ENCODE measurements at places on chromosomes 2 and 18. TPM values are rescaled to one million over a fixed set of nuclear protein-coding genes. Genes with fewer than 3 reads are reported as not detected.

GRCh38 chr18:58583569-58583968 lies 45.3 kb downstream of the ALPK2 start:
- DNase-seq: no peak

The SERPINB7 gene
- not detected for total RNA-seq

The DES gene
- 0.68 TPM for total RNA-seq

The POTEI gene
- 0.31 TPM for total RNA-seq

DNA sequence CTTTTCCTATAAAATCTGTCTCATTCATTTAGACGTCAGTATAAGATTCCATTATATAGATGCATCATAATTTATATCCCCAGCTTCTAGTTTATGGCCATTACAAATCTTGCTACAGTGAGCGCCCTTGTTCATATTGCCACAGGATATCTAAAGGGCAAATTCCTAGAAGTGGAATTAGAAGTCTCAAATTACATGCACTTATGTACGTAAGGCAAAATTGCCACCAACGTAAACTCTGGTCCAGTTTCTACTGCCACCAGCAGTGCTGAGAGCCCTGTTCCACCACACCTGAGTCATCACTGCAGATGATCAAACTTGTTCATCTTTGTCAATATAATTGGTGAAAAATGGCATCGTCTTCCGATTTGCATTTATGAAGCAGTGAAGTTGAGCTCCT lies 90.9 kb upstream of the ID2 start:
- peak; percentile 10 for DNase-seq

- DNase-seq: no peak
Measured at GRCh38 chr2:61275575-61276184, 113.7 kb downstream of the C2orf74 start.

DNA sequence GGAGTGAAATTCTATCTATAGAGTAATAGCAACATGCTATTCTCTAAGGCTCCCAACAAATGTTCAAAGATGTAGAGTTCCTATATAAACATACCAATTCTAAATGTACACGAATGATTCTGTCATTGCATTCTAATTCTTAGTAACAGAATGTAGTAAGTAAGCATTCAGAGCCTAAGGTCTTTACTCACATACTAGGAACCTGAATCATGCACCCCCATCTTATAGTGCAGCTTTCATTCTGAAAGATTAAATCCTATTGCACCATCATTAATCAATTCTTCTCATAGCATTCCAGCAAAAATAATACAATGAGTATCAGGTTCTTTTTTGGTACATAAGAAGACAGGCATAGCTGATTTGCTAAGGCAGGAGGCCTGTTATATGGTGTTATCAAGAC lies 230.0 kb downstream of the NCKAP5 start:
- no peak for DNase-seq

GRCh38 chr18:7332452-7332851 lies 101.6 kb downstream of the LRRC30 start:
- DNase-seq: no peak

DNA sequence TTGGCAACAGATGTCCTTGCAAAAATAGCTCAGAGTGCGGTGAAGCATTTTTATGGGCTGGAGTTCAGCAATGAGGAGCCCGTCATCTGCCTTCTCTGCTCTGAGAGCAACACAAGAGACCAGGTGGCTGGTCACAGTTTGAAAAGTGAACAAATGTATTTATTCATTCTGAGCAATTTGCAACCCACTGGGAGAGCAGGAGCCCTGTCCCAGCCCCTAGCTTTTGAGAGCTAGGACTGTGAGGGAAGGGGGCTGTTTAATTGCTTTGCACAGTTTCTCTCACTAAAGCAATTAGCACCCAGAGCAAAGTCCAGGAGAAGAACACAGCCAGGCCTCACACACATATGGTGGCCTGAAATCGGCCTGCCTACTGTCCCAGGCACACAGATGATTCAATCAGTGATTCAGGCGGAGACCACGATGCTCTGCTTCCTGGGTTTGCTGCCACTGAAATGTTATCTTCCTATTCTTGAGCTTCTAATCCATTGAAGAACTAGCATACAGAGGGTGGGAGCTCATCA lies 646.1 kb upstream of the ACVR2A start:
- no peak for DNase-seq

- no peak for DNase-seq
Measured at GRCh38 chr2:75729861-75730260, 19.1 kb upstream of the GCFC2 start.

The PCARE gene
- not detected for total RNA-seq

DNA sequence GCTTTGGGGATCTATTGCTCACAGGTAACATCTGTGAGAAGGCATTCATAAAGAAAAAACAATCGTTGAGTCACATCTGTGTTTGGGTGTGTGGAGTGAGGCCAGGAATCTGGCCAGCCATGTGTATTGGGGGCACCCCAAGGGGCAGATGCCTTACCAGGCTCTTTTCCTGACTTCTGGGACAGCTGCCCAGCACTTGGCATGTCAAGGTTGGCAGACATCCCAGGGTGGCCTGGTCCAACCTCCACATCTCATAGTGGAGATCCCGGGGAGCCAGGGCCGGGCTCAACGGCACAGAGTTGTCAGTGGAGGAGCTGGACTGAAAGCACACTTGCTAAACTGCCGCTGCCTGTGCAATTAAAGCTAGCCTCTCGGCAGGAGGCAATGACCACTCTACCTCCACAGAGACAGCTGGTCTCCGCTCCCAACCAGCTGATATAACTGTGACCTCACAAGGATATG lies 75.3 kb upstream of the MGAT4A start:
- peak; percentile 91 for DNase-seq

DNA sequence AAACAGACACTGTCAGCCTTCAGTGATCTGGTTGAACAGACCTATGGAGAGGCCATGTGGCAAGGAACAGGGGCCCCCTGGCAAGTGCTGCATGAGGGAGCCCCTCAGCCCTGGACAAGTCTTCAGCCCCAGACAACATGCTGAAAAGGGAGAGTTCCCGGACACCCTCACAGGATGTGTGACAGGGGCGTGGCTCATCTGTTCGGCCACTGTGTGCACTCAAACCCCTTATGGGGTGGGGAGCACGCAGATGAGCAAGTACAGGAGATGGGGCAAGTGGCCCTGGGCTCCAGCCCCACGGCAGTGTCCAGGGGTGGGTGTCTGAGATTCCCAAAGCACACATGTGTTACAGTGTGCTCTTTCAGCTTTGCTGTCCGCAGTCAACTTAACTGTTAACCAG lies 35.4 kb upstream of the MPPE1 start:
- no peak for DNase-seq

The TBC1D8 gene
- total RNA-seq: 6.4 TPM

The POTEF gene
- 1.9 TPM for total RNA-seq

DNA sequence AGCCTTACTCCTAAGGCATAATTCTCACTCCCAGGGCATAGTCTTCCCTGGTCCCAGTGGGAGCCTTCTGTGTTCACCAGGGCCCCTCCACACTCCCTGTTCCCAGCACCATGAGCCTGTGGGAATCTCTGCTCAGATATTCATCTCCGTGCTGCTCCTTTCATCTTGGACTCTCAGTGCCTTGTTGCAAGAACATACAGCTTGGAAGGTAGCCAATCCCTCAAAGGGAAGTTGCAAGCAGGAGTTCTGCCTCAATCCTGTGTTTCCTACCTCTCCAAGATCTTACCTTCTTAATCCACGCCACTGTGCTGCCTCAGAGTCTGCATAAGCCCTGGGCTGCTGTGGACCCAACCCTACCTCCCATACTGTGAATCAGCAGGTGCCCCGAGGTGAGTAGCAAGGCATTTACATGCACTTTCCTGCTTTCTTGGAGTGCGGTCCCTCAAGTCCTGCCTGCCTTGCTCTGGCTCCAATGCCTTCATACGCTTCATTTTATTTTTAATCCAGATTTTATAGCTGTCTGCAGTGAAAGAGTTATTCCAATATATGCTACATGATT lies 413.8 kb upstream of the RAB6C start:
- no peak for DNase-seq

DNA sequence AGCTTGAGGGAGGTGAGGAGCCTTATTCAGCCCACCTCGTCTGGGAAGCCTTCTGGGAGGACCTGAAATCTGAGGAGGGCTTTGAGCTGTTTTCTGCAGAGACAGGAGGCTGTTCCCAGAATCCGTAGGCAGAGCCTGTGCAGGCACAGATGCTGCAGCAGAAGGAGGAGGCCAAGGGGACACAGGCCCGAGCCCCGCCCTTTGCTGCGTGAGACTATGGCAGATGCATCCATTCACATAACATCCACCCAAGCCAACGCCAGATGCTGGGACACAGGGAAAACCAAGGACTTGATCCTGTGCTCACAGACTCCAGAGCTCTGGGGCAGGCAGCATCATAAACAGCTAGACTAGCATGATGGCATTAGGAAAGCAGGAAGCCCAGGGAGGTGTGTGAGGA lies 98.2 kb downstream of the KCNF1 start:
- DNase-seq: no peak

The TM4SF20 gene
- total RNA-seq: 0.04 TPM

The HTR2B gene
- not detected for total RNA-seq

DNA sequence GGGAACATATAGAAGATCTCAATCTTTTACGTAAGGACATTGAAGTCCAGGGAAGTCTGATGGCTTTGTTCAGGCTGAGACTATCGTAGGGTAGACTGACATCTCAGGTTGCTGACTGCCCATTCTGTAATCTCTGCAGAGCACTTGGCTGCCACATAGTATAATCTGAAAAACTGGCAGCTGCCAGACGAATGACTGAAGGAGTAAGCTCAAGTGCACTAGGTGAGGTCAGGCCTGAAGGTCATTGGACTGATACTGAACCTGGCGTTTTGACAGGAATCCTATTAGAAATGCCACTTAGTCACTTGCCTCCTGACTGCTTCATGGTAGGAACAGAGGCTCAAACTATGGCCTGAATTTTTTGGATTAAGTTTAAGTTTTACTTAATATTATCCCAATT lies 23.5 kb downstream of the GPD2 start:
- DNase-seq: no peak

The DSG1 gene
- 0.02 TPM for total RNA-seq

- no peak for DNase-seq
Measured at GRCh38 chr2:88071365-88071764, 3.7 kb downstream of the SMYD1 start.

DNA sequence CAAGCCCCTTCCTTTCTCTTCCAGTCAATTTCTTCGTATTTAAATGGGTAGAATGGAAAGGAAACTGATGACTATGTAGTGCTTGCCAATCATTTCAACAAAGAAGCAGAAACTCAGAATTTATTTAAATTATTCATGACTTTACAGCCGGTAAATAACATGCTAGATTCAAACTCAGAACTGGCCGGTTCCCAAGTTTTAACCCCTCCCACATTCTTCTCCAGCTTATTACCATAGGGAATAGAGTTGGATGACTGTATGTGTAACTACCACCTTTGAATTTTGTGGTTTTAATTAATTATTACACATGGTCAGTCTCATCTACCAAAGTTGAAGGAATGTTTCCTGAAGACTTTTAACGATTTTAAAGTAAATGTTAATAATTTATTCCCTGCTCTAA lies 819.3 kb upstream of the LRATD1 start:
- no peak for DNase-seq

The LIPG gene
- 0.17 TPM for total RNA-seq

DNA sequence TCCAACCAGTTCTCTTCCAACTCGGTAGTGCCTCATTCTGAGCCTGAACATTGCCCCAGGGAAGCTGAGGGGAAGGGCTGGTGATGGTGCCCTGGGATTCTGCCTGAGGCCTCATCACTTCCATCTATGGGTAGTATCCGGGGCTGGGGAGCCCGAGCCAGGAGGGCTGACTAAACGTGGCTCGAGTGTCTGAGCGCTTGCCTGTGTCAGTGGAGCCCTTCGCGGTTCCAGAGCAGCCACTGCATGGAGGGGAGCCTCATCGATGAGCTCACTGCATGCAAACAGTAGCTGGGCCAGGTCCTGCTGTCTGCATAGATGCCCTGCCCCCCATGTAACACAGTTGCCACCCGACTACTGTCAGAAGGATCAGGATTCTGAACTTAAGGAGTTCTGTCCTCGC lies 129.3 kb downstream of the GLI2 start:
- DNase-seq: no peak

- no peak for DNase-seq
Measured at GRCh38 chr2:191574232-191574631, 103.7 kb upstream of the NABP1 start.

DNA sequence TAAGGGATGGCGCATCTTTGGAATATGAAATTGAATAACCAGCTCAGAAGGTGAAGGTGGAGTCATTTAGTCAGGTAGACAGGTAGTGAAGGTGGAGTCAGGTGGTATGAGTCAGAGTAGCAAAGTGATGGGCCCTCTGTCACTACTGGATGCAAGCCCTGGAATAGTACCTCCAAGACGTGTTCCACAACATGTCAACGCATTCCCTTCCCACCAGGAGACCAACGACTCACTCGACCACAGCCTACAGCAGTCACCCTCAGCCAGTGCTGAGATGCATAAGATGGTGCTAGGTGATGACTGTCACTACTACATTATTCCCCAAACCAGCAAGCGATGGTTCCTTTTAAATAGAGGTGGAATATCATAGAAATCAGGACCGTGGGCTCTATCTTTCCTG lies 6.8 kb downstream of the CPLX4 start:
- no peak for DNase-seq

The ZNF521 gene
- total RNA-seq: 6.8 TPM

- DNase-seq: no peak
Measured at GRCh38 chr2:233034091-233034882, 1.8 kb downstream of the NEU2 start.

GRCh38 chr2:60844105-60844504 lies 37.3 kb upstream of the REL start:
- no peak for DNase-seq

GRCh38 chr18:25862881-25863600 lies 227.4 kb downstream of the SS18 start:
- peak; percentile 21 for DNase-seq

DNA sequence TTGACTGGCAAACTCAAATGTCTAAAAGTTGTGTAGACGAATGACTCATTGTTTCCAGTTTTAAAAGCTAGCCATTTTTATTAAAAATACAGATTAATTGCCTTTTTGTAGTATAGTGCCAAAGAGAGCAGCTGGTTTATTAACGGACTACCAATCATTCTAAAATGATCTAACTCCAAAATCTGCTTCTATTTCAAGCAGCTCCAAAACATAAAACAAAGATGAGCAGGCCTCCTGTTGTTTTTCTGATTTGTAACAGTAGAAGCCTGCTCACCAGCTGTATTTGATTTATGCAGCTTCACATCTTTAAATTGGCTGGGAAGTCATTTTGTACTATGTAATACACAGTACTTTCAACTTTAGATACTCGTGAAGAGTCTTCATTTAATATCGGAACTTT lies 171.8 kb downstream of the UBR3 start:
- no peak for DNase-seq

DNA sequence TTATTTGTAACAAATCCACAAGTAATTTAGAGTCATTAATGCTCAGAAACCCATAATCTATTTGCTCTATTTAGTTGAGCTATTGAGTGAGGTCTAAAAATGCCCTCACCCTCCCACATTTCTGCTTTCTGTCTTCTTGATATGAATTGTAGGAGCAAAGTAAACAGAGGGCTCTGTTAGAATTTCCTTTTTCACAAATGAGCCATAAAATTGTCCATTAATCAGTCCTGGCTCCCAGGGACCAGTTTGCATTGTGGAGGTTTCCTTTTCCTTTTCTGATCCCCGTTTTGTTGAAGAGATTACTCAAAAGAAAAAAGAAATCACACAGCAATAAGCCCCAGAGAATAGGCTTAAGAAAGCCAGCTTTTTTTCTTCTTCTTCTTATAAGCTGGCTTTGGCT lies 476.7 kb downstream of the EPHA4 start:
- no peak for DNase-seq

Measured in H4 (cell line).